HCT116 (cell line): ENCODE measurements at places on chromosomes 2 and 18. TPM values are rescaled to one million over a fixed set of nuclear protein-coding genes. Genes with fewer than 3 reads are reported as not detected.

DNA sequence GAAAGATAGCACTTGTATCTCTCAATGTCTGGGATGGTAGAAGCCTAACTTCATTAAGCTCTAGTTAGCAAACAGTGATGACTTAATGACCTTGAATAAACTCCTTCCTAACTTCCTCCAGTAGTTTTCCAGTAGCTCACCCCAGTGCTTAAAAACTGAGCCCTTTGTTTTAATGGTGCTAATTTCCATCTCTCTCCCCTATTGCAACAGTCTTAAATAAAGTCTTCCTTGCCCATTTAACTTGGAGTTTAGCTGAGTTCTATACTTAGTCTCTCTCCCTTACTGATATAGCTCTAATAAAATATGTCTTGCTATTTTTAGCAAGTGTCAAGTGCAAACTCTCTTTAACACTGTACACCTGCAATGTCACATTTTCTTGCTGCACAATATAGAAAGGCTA, 267.0 kb downstream of the CCDC85A start:
- H3K4me3 ChIP-seq, result no peak overlapping the region
- H3K4me1 ChIP-seq, result no peaks in the 10 kb centered on the region; the same call in 1 of the 2 replicates
- no peaks in the 10 kb centered on the region for H3K27me3 ChIP-seq
- H3K36me3 ChIP-seq, result no peaks in the 10 kb centered on the region
- H3K27ac ChIP-seq, result no peak overlapping the region
- no peak for DNase-seq

DNA sequence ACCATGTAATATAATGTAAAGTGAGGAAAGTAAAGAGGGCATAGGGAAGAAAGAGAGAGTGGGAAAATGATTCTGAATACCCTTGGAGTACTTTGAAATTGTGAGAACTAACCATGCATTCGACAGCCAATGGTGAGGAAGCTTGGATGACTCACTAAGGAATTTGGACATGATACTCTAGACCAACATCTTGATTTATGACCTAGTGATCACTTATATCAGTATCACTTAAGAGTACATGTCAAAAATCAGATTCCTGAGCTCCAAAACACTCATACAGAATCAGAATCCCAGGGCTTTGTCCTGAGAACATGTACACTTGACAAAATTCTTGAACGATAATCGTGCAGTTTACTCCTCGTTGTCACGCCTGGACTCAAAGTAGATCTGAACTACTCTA, 1899.8 kb upstream of the PIK3C3 start:
- H3K4me3 ChIP-seq, result no peak overlapping the region
- H3K27me3 ChIP-seq, result no peaks in the 10 kb centered on the region
- no peak overlapping the region for H3K27ac ChIP-seq
- no peak for DNase-seq
- H3K36me3 ChIP-seq, result no peaks in the 10 kb centered on the region

Gene RFTN2
- total RNA-seq, result not detected

DNA sequence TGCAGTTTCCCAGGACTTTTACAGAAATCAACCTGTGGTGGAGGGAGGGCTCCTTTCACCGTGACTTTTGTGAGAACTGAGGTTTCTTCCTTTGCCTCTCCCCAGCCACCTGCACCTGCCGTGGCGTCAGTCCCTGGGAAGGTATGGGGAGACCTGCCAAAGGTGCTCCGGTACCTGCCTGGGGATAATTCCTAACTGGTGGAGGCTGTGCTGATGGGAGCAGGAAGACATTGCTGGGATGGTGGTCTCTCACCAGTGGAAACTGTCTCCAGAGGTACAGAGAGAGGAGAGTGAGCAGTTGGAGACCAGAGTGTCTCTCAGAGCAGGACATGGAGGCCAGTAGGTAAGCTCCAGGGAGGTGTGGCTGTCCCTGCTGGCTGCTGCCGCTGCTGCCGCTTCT, 52.6 kb downstream of the CIB4 start:
- no peak for DNase-seq
- H3K36me3 ChIP-seq, result no peaks in the 10 kb centered on the region
- no peak overlapping the region for H3K27ac ChIP-seq
- peaks cover 31% of the 10 kb centered on the region for H3K27me3 ChIP-seq
- no peaks in the 10 kb centered on the region for H3K4me1 ChIP-seq

Gene CD8B
- 0.47 TPM for total RNA-seq

- DNase-seq, result peak; percentile 55
- H3K4me3 ChIP-seq, result no peak overlapping the region
- no peak overlapping the region for H3K27ac ChIP-seq
- H3K27me3 ChIP-seq, result peaks cover 3% of the 10 kb centered on the region; the same call in 1 of the 2 replicates
These were observed 8.1 kb downstream of the LBH start for GRCh38 chr2:30239308-30239985.

Gene RAPH1
- total RNA-seq, result 22.3 TPM

DNA sequence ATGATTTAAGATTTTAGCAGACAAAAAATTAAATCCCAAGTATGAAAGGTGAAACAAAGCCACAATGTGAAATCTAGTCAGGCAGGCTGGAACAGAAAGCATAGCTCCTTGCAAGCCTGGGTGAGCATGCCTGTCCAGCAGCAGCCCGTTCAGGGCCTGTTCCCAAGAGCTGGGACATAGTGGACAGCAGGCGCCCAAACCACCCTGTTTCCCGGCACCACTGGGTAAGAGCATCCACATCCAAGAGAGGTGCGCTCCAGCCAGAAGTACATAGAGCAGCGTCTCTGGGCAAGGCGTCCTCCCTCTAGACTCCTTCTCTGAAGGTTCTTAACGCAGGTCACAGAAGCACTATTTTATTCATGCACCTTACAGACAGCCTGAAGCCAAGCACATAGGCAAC, 80.8 kb downstream of the DNER start:
- H3K27me3 ChIP-seq, result no peaks in the 10 kb centered on the region
- DNase-seq, result no peak
- H3K4me1 ChIP-seq, result no peaks in the 10 kb centered on the region
- no peak overlapping the region for H3K27ac ChIP-seq
- H3K4me3 ChIP-seq, result no peak overlapping the region

DNA sequence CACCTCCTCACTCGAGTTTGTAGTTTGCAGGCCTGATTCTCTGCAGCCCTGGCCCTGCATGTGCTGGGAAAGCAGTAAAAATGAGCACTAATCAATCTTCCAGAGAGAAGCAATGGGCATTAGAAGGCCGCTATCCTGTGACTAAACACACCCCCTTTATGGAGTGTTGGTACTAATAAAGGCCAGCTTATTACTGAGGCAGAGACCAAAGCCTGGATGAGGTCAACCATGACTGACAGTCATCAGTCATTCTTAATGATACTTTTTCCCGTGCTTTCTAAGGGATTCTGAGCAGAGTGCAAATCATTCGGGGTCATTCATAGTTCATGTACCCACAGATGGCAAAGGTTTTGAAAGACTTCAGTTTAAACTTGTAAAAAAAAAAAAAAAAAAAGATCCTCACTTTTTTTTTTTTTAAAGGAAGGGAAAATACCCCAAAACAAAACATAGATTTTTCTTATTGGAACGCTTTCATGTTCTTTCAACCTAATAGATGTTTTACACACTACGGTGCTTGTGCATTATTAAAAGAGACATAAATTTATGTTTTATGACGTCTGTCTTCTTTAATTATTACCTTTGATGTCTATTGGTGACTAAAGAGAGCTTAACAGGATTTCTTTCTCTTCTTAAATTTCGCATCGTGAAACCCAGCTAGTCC, 13.2 kb downstream of the TSHZ1 start:
- no peak overlapping the region for H3K4me3 ChIP-seq
- DNase-seq, result no peak
- H3K27ac ChIP-seq, result no peak overlapping the region
- H3K4me1 ChIP-seq, result no peaks in the 10 kb centered on the region
- H3K36me3 ChIP-seq, result no peaks in the 10 kb centered on the region

Gene PLCL1
- 0.07 TPM for total RNA-seq

DNA sequence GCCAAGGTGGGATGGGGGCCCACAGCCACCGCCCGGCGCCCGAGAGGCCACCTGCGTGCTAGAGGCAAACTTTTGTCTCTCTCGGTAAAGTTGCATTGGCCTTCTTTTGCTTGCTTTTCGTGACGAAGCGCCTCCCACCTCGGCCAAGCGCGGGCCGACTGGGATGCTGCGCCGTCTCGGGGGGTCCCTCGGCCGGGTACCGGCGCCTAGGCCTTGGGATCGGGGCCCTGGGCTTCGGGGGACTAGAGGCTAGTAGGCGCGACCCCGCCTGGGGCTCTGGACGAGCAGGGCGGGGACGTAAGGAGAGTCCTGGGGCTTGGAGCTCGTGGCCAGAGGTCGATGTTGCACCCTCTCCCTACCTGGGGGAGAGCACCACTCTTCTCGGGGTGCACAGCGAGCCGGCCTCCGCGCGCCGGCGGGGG, 545 bp downstream of the GLI2 start:
- peaks cover 38% of the 10 kb centered on the region for H3K4me1 ChIP-seq
- peak overlapping the region; percentile 60 for H3K4me3 ChIP-seq
- no peak for DNase-seq
- H3K27ac ChIP-seq, result peak overlapping the region; percentile 45; the same call in 1 of the 2 replicates
- H3K27me3 ChIP-seq, result peaks cover 8% of the 10 kb centered on the region; the same call in 1 of the 2 replicates
- H3K36me3 ChIP-seq, result no peaks in the 10 kb centered on the region

Gene TCF4
- 0.42 TPM for total RNA-seq

DNA sequence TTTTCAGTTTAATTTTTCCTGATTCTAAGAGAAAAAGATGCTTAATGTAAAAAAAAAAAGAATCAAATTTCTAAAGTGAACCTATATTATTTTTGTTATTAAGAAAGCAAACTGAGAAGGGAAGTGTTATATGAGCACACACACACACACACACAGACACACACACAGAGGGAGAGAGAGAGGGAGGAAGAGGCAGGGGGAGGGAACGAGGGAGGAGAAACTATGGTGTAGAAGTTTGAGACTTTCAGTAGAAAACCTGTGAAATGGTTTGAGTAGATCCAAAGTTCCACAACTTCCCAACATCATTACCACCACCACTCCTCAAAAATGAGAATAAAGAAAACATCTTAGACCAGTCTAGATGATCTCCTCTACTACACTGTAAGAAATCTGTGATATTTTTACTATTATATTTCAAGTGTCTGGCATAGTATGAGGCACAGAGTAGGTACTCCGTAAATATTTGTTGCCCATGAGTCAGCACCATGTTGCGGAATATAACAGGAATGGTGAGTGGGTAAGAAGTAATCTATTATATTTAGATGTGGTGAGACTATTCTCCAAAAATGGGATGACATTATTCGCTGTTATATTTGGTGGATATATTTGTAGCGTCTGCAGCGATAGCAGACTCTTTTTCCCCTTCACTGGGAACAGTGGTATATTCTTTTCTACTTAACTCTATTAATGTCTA, 149.4 kb upstream of the DNMT3A start:
- no peaks in the 10 kb centered on the region for H3K4me1 ChIP-seq
- DNase-seq, result no peak
- no peak overlapping the region for H3K27ac ChIP-seq
- H3K27me3 ChIP-seq, result no peaks in the 10 kb centered on the region
- H3K4me3 ChIP-seq, result no peak overlapping the region

Gene FBXO41
- total RNA-seq, result 34.9 TPM

Gene TMEM37
- 2.3 TPM for total RNA-seq

- H3K36me3 ChIP-seq, result peaks cover 5% of the 10 kb centered on the region; the same call in 1 of the 2 replicates
- no peak overlapping the region for H3K27ac ChIP-seq
- H3K27me3 ChIP-seq, result no peaks in the 10 kb centered on the region
- H3K4me3 ChIP-seq, result no peak overlapping the region
These were observed 20.7 kb downstream of the FOSL2 start for GRCh38 chr2:28413152-28413898.
